Iris pigment epithelial cell (primary cell): ENCODE measurements at places on chromosomes 4 and X.
A peak's percentile ranks its signal among the peaks of the same experiment; 100 is the strongest.

- peak; percentile 67 for DNase-seq
Measured at GRCh38 chrX:40933706-40934425, 151.4 kb upstream of the USP9X start.

DNA sequence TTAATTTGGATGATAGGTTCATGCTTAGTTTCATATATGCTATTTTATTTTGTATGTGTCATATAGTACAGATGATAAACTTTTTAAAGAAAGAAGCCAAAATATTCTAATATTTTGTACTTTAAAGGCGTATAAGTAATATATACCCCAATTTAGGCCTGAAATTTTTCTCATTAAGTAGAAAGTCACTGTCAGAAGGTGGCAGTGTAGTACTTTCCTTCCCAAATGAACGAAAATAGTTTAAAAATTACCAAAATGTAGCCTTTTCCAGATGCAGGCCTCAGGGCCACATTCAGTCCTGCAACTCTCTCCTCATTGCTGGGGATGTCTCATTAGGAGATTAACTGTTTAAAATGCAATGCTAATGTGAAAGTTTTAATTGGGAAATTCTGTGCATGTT, 1263.6 kb downstream of the C4orf33 start:
- DNase-seq: peak; percentile 44

DNA sequence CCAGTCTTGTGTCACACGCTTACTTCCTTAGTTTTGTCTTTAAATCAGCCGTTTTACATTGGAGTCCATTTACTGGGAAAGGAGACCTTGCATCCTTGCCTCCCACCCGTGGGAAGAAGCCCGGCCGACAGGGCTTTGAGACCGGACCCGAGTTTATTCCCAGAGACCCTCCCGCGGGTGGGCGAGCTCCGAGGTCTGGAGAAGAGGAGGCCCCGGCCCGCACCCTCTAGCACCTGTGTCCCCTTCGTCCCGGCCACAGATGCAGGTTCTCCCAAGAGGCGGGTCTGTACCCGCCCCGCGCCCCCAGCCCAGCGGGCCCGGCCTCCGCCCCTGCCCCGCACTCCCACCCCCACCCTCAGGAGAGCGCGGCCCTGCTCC, 3.8 kb upstream of the SLC26A1 start:
- no peak for DNase-seq

GRCh38 chr4:33715841-33716395, 2528.4 kb downstream of the ARAP2 start:
- peak; percentile 78 for DNase-seq

GRCh38 chr4:25158817-25159216, 1.4 kb downstream of the SEPSECS start:
- DNase-seq: no peak
